ENCODE measurements at places on chromosomes 1 and 21. TPM values are rescaled to one million over a fixed set of nuclear protein-coding genes. Genes with fewer than 3 reads are reported as not detected.

The CYP4A11 gene
- not detected for total RNA-seq

GRCh38 chr1:150194381-150195031 lies 41.4 kb downstream of the ANP32E start:
- H3K4me3 ChIP-seq, result no peak overlapping the region
- no peaks in the 10 kb centered on the region for H3K4me1 ChIP-seq
- H3K27ac ChIP-seq, result no peak overlapping the region
- DNase-seq, result no peak

- no peak for DNase-seq
- H3K4me3 ChIP-seq, result no peak overlapping the region
- no peaks in the 10 kb centered on the region for H3K4me1 ChIP-seq
- no peaks in the 10 kb centered on the region for H3K27me3 ChIP-seq
- peaks cover 51% of the 10 kb centered on the region for H3K36me3 ChIP-seq
Measured at GRCh38 chr1:213186168-213186567, 135.1 kb downstream of the RPS6KC1 start.

The CADM3 gene
- not detected for total RNA-seq

DNA sequence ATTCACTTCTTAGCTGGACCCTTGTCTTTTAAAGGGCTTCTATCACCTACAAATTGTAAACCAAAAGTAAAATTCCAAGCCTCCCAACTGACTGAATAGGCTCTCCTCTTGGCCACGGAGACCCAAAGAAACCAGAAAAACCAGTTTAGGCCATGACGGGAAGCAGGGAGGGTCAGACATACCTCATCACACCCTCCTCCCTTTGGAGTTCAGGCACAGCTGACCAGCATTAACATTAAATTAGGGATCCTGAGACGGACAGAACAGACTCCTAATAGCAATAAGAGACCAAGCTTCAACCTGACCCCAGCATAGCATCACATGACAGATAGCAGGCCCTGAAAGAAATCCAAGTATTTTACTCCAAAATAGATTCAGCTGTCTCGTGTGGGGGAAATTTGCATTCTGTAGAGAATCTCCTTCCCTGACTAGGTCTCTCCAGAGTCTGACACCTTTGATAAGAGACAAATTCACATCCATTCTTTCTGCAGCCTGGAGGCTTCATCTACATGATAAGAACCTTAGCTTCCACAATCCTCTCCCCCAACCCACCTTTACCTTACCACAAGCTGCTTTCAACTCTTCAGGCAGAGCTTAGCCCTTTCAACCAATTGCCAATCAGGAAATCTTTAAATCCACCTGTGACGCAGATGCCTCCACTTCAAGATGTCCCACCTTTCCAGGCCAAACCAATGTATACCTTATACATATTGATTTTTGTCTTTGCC lies 177.1 kb upstream of the RAB4A start:
- no peak overlapping the region for H3K27ac ChIP-seq
- no peaks in the 10 kb centered on the region for H3K27me3 ChIP-seq

DNA sequence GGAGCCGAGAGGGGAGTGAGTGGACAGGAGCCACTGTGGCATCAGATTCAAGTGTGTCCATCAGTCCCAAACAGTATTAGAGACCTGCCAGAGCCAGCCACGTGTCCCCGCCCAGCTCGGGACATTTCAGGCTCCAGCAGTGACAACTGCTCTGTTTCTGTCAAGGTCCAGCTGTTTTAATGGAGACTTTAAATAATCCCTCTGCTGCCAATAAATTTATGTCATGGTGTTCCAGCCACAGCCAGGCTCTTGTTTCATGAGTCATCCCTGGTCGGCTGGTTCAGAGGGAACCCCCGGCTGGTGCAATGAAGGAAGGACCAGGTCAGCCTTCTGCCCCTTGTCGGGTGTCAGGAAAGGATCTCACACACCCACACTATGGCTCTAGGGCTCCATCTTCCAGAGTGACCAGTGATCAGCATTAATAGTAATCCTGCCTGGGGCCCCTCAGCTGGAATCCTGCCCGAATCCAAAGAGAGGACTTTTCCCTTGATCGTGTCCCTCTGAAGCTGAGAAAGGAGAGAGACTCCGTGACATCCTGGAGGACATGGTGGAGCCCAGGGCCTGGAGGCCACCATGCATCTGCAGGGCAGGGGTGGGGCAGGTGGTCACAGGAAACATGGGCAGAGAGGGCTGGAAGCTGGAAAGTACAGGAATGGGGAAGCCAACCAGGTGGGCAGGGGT lies 197.3 kb downstream of the MATN1 start:
- H3K27me3 ChIP-seq, result peaks cover 21% of the 10 kb centered on the region
- H3K4me3 ChIP-seq, result no peak overlapping the region
- H3K27ac ChIP-seq, result no peak overlapping the region
- H3K4me1 ChIP-seq, result no peaks in the 10 kb centered on the region

The NEGR1 gene
- not detected for total RNA-seq

DNA sequence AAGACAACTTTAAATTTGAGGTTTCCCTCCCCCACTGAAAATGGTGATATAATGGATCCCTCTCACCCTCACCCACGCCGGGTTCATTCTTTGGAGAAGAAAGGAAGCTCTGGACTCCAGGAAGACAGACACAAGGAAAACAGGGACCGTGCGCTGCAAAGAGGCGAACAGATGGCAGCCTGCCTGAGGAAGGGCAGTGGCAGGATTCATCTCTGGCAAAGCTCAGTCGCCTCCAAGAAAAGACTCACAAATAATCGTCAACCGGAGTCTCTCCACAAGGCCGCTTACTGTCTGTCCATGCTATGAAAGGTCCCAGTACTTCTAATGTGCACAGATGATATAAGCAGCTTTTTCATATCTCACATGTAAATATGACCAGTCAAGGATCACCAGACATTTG lies 110.3 kb downstream of the TIAM1 start:
- peaks cover 26% of the 10 kb centered on the region for H3K36me3 ChIP-seq
- H3K4me1 ChIP-seq, result peaks cover 19% of the 10 kb centered on the region
- no peak overlapping the region for H3K4me3 ChIP-seq

GRCh38 chr1:36876990-36877389 lies 157.3 kb downstream of the GRIK3 start:
- H3K27me3 ChIP-seq, result peaks cover 16% of the 10 kb centered on the region
- H3K4me1 ChIP-seq, result no peaks in the 10 kb centered on the region
- no peaks in the 10 kb centered on the region for H3K36me3 ChIP-seq
- H3K4me3 ChIP-seq, result no peak overlapping the region
- H3K27ac ChIP-seq, result no peak overlapping the region

DNA sequence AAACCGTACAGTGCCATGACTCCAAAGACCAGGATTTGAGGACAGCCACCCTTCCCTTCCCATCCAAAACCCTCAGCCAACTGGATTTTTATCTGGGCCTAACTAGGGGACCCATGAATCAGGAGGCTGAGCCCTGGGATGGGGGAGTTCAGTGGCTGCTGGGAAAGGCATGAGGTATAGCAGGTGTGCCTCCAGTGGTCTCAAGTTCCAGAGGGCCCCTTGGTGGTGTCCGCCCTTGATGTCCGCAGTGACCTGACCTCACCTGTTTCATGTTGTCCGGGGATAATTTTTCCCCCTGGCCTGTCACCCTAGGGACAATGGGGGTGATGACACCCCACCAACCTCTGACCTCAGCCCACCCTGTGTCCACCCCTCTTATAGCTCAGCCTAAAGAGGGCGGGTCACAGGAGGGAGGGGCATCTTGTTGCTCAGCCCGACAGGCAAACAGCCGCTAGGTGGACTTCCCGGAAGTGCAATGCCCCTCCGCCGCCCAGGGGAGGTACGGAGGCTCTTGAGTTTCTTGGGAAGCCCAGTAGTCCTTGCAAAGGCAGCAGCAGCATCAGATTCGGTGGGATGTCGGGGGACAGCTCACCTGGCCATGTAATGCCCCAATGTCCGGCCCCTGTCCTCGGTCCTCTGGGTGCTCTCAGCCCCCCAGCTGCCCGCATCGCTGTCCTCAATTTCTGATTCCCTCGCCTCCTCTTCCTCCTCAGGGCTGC lies 13.8 kb upstream of the IL22RA1 start:
- no peak overlapping the region for H3K4me3 ChIP-seq
- H3K36me3 ChIP-seq, result peaks cover 2% of the 10 kb centered on the region
- peaks cover 2% of the 10 kb centered on the region for H3K4me1 ChIP-seq
- H3K27ac ChIP-seq, result no peak overlapping the region
- H3K27me3 ChIP-seq, result peaks cover 2% of the 10 kb centered on the region
- DNase-seq, result no peak

DNA sequence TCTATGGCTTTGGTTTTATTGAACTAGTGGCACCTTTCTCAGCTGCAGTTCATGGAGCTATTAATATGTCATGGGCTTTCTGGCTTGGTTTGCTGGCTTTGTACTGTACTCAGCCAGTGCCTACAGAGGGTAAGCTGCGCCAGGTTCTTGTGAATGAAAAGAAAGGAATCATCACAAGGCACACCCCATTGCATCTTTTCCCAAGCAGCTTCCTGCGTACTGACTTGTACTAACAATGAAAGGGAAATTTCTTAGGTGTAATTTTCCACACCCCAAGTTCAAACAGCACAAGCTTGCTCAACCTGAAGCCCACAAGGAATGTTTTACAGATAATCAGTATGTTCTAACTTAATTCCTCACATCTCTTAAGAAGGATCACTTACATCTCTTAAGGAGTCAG lies 78.0 kb upstream of the TNFSF18 start:
- no peak overlapping the region for H3K27ac ChIP-seq
- H3K36me3 ChIP-seq, result no peaks in the 10 kb centered on the region
- H3K4me1 ChIP-seq, result no peaks in the 10 kb centered on the region
- H3K27me3 ChIP-seq, result no peaks in the 10 kb centered on the region

- no peak overlapping the region for H3K4me3 ChIP-seq
- no peak overlapping the region for H3K27ac ChIP-seq
- no peak for DNase-seq
- peaks cover 27% of the 10 kb centered on the region for H3K36me3 ChIP-seq
Measured at GRCh38 chr1:248847181-248847955, 9.3 kb downstream of the ZNF672 start.

The SLC25A24 gene
- total RNA-seq, result 19.4 TPM

DNA sequence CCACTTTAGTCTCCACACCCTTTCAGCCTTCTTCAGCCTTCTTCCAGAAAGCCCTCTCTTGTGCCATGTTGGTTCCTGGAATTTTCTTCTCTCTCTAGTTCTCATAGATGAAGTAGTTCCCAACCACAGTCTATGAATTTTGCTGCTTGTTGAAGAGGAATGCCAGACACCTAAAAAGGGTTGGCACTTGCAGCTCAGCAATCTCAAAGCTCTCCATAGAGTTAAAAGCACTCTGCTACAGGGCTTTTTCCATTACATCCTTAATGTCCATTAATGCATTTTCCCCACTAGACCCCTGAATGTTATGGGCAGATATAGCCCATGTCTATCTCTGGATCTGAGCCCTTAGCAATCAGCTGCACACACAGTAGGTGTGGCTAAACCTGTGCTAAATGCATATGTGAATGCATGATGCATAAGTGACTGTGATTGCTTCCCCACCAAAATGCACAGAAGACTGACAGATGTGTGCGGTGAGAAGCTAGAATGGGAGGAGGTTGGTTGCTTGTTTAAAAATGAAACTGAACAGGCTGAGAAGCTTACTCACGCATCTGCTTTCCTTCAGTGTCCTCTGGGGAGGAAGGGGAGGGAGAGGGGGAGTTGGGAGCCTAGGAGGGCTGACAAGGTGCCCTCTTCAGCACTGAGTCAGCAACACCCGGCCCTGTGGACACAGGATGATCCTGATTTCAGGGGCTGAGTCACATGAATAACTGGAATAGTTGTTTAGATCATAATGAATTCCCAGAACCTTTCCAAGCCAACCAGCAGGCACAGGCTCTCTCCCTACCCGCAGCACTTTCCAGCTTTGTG lies 146.1 kb upstream of the FGGY start:
- peaks cover 16% of the 10 kb centered on the region for H3K4me1 ChIP-seq
- peak; percentile 37 for DNase-seq
- H3K4me3 ChIP-seq, result no peak overlapping the region
- H3K27ac ChIP-seq, result no peak overlapping the region
- no peaks in the 10 kb centered on the region for H3K27me3 ChIP-seq

The TCP10L gene
- total RNA-seq, result 0.65 TPM

DNA sequence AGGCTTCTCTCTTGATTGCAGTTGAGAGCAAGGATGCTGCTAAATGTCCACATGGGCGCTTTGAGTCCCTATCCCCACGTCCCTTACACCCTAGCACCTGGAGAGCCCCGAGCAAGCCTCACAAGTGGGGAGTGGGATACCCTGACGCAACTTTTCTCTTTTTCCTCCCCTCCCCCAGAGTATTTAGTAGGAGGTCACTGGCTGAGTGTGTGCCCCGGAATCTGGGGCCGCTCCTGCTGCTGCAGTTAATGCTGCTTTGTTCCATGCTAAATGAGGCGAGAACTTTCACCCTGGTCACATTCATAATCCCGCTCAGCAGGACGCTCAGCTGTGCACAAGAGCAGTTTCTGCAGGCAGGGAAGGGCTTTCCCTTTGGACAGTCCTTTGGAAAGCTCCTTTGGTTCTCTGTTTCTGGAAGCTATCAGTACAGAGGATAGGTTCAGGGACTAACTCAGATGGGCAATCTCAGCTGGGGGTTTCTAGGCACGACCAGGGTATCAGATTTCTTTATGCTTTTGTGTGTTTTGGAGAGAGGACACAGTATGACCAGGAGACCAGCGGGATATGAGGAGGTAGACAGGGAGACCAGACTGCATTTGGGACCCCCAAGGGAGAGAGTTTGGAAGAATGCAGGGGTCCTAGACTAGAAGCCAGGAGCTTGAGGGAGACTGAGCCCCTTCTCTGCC lies 75.9 kb downstream of the NOS1AP start:
- peaks cover 18% of the 10 kb centered on the region for H3K27me3 ChIP-seq
- no peaks in the 10 kb centered on the region for H3K4me1 ChIP-seq
- no peaks in the 10 kb centered on the region for H3K36me3 ChIP-seq
- DNase-seq, result no peak
- H3K4me3 ChIP-seq, result no peak overlapping the region
- no peak overlapping the region for H3K27ac ChIP-seq

DNA sequence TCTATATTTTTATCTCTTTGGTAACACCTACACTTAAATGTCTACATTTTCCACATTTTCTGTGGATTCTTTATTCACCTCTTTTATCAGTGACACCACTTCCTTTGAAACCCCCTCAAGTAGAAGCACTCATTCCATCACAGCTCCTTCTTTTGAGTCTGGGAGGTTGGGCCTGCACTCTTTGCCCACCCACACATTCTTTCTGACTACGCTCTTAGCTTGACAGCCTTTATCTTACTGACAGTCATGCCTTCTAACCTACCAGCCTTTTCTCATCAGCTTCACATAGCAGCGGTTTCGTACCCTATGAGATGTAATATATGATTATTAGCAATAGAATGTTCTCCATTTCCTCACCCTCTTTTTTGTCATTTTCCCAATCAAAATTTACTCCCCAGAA lies 151.9 kb downstream of the TNFSF18 start:
- H3K4me1 ChIP-seq, result peaks cover 35% of the 10 kb centered on the region
- no peak for DNase-seq
- peaks cover 16% of the 10 kb centered on the region for H3K27me3 ChIP-seq
- H3K4me3 ChIP-seq, result no peak overlapping the region
- peaks cover 2% of the 10 kb centered on the region for H3K36me3 ChIP-seq
- no peak overlapping the region for H3K27ac ChIP-seq

DNA sequence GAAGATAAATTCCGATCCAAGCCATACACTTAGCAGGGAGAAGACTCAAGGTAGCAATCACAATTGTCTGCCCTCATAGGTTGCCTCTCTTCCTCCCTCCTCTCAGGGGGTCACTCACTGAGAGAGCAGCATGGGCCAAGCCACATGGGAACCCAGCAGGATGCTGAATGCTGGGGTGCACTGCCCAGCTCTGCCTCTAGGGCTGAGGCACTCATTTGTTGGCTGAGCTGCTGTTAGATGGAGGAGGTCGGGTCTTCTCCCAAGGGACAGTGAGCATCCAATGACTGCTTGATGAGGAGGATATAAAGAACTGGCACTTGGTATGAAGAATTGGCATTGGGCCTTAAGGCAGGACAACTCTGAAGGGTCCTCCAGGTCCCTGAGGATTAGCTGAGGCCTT lies 418.8 kb downstream of the SIPA1L2 start:
- peak; percentile 9 for DNase-seq
- H3K4me3 ChIP-seq, result no peak overlapping the region
- peaks cover 2% of the 10 kb centered on the region for H3K27me3 ChIP-seq
- H3K27ac ChIP-seq, result no peak overlapping the region

All from activated CD4-positive, alpha-beta memory T cell treated with anti-CD3 and anti-CD28 coated beads for 36 hours (primary cell).